ENCODE measurements at places on chromosomes 3 and 15. TPM values are rescaled to one million over a fixed set of nuclear protein-coding genes. Genes with fewer than 3 reads are reported as not detected.

DNA sequence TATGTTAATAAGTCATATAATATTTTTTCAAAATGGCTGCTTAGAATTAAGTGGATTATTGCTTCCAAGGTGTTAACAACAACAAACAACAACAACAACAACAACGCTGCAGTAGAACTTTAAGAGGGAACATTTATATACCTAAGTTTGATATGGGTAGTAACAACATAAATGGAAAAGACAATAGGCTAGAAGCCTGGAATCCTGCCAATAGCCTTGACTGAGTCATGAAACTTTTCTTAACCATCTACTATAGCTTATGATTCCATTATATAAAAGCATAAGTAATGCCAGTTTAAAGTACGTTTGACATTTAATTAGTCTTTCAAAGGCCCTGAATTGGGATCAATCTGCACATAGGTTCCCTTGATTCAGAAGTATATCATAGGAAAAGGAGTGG, 31.2 kb downstream of the SATB1 start:
- H3K27ac ChIP-seq: no peak overlapping the region
- no peaks in the 10 kb centered on the region for H3K27me3 ChIP-seq
- DNase-seq: no peak
- H3K4me3 ChIP-seq: no peak overlapping the region
- H3K4me1 ChIP-seq: no peaks in the 10 kb centered on the region

- no peaks in the 10 kb centered on the region for H3K4me1 ChIP-seq
- H3K27ac ChIP-seq: no peak overlapping the region
- H3K36me3 ChIP-seq: no peaks in the 10 kb centered on the region
- no peak overlapping the region for H3K4me3 ChIP-seq
Observed at GRCh38 chr15:100439514-100439913, 89.2 kb downstream of the CERS3 start.

GRCh38 chr3:104547031-104547430, 819.7 kb upstream of the ALCAM start:
- no peaks in the 10 kb centered on the region for H3K36me3 ChIP-seq
- no peak overlapping the region for H3K4me3 ChIP-seq
- no peaks in the 10 kb centered on the region for H3K27me3 ChIP-seq
- H3K27ac ChIP-seq: no peak overlapping the region

GRCh38 chr3:195876297-195877064, 31.9 kb downstream of the TNK2 start:
- H3K27me3 ChIP-seq: no peaks in the 10 kb centered on the region
- no peak for DNase-seq
- no peaks in the 10 kb centered on the region for H3K4me1 ChIP-seq
- peaks cover 34% of the 10 kb centered on the region for H3K36me3 ChIP-seq
- no peak overlapping the region for H3K27ac ChIP-seq

- no peaks in the 10 kb centered on the region for H3K27me3 ChIP-seq
- no peak for DNase-seq
- no peak overlapping the region for H3K4me3 ChIP-seq
- peak overlapping the region; percentile 35 for H3K27ac ChIP-seq
Observed at GRCh38 chr3:185933374-185934173, 4.2 kb downstream of the TRA2B start.

GRCh38 chr3:53151870-53152660, 8.9 kb upstream of the PRKCD start:
- no peak for DNase-seq
- no peaks in the 10 kb centered on the region for H3K27me3 ChIP-seq
- peak overlapping the region; percentile 85 for H3K27ac ChIP-seq
- H3K4me3 ChIP-seq: no peak overlapping the region

DNA sequence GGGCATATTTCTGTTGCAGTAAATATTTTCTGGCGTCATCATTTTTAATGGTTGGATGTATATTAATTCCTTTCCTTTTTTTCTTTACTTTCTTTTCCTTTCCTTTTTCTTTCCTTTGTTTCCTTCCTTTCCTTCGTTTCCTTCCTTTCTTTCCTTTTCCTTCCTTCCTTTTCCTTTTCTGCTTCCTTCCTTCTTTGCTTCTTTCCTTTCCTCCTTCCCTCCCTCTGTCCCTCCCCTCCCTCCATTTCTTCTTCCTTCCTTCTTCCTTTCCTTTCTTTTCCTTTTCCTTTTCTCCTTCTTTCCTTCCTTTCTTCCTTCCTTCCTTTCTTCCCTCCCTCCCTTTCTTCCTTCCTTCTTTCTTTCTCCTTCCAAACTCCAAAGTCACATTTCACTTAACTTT, 54.9 kb upstream of the LYSMD4 start:
- no peak for DNase-seq
- no peaks in the 10 kb centered on the region for H3K4me1 ChIP-seq
- no peaks in the 10 kb centered on the region for H3K36me3 ChIP-seq
- no peak overlapping the region for H3K4me3 ChIP-seq
- H3K27me3 ChIP-seq: no peaks in the 10 kb centered on the region

GRCh38 chr15:25180606-25181292, 226.0 kb downstream of the SNRPN start:
- no peak overlapping the region for H3K27ac ChIP-seq
- H3K36me3 ChIP-seq: no peaks in the 10 kb centered on the region
- no peak overlapping the region for H3K4me3 ChIP-seq
- DNase-seq: no peak

GRCh38 chr3:154701055-154701454, 271.1 kb upstream of the GPR149 start:
- DNase-seq: no peak
- no peak overlapping the region for H3K27ac ChIP-seq
- H3K36me3 ChIP-seq: no peaks in the 10 kb centered on the region
- H3K4me3 ChIP-seq: no peak overlapping the region
- no peaks in the 10 kb centered on the region for H3K4me1 ChIP-seq

- no peak overlapping the region for H3K27ac ChIP-seq
- H3K27me3 ChIP-seq: no peaks in the 10 kb centered on the region
- H3K4me1 ChIP-seq: no peaks in the 10 kb centered on the region
- DNase-seq: no peak
- no peak overlapping the region for H3K4me3 ChIP-seq
- H3K36me3 ChIP-seq: no peaks in the 10 kb centered on the region
Observed at GRCh38 chr15:47862402-47862801, 145.1 kb downstream of the SEMA6D start.

- no peak overlapping the region for H3K27ac ChIP-seq
- H3K27me3 ChIP-seq: no peaks in the 10 kb centered on the region
- DNase-seq: no peak
- H3K4me1 ChIP-seq: no peaks in the 10 kb centered on the region
- H3K4me3 ChIP-seq: no peak overlapping the region
Observed at GRCh38 chr3:69472093-69472492, 86.2 kb upstream of the FRMD4B start.

GRCh38 chr15:27463525-27464088, 492.6 kb downstream of the GABRG3 start:
- H3K27ac ChIP-seq: no peak overlapping the region
- no peak overlapping the region for H3K4me3 ChIP-seq
- H3K36me3 ChIP-seq: no peaks in the 10 kb centered on the region
- DNase-seq: no peak

DNA sequence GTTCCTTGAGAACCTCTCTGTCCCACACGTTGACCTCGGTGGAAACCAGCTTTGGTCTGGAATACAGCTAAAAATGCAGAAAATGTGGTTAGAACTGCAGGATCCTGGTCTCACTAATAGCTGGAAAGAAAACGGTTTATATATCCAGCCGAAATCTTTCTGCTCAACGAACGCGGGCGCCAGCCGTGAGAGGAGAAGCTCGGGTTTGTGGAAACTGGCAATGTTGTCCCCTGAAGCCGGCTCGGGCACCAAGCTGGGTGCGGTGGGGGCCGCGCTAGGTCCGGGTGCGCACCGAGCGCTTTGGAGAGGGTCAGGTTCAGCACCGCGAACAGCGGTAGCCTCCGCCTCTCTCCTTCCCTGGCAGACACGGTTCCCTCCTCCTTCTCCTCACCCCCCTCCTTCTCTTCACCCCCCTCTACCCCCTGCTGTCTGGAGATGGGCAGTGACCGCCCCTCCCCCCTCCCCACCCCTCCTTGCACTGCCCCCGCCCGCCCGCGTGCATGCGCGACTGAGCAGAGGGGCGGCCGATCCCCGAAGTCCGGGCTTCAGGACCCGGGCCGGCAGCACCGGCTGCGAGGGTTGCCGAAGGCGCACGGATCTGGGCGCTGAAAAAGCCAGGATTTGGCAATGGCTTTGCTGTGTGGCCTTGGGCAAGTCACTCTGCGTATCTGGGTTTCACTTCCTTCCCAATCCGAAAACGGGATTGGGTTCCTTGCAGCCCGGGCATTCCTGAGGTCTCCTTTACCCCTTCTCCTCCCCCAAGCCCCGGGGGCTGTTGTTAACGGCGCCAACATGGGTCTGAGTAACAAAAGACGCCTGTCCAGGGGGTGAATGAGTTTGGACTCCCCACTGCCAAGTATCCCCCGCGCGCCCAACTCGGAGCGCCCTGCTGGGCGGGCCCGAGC, at the start of gene SKOR1:
Gene SKOR1, plus strand, starts transcription at position 534 of the 905 bp plus-strand sequence. Its CDS starts 94 bp downstream, at position 628.
- H3K27ac ChIP-seq: no peak within 1 kb of the TSS
- peak; percentile 41 for DNase-seq
- no peaks in the 10 kb centered on the region for H3K36me3 ChIP-seq
- H3K4me3 ChIP-seq: no peak within 1 kb of the TSS
- H3K4me1 ChIP-seq: peaks cover 55% of the 10 kb centered on the region
- H3K27me3 ChIP-seq: peaks cover 99% of the 10 kb centered on the region

GRCh38 chr3:49805367-49805782, 2.3 kb downstream of the INKA1 start:
- peak overlapping the region; percentile 21 for H3K27ac ChIP-seq
- H3K27me3 ChIP-seq: no peaks in the 10 kb centered on the region
- peaks cover 15% of the 10 kb centered on the region for H3K36me3 ChIP-seq
- no peak overlapping the region for H3K4me3 ChIP-seq

DNA sequence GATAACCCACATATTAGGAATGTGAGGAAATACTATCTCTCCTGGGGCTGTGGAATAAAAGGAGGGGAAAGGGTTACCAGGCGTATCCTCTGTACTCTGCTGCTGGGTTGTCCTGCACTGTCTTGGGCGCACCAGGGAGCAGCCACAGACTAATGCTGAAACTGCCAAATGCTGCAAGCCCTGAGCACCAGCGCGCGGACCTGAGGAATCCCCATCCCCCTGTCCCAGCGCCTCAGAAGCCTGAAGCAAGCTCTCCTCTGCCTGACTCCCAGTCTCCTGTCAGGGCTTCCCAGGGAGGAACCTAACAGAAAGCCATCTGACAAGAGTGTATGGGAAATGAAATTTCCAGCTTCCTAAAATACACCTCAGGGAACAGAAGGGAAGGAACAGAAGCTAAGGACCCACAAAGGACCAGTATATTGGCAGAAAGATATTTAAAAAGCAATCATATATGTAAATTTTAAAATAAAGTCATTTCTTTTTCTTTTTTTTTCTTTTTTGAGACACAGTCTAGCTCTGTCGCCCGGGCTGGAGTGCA, 158.3 kb upstream of the C2CD4B start:
- H3K27ac ChIP-seq: no peak overlapping the region
- no peak overlapping the region for H3K4me3 ChIP-seq
- no peak for DNase-seq
- H3K27me3 ChIP-seq: peaks cover 2% of the 10 kb centered on the region
- no peaks in the 10 kb centered on the region for H3K36me3 ChIP-seq

DNA sequence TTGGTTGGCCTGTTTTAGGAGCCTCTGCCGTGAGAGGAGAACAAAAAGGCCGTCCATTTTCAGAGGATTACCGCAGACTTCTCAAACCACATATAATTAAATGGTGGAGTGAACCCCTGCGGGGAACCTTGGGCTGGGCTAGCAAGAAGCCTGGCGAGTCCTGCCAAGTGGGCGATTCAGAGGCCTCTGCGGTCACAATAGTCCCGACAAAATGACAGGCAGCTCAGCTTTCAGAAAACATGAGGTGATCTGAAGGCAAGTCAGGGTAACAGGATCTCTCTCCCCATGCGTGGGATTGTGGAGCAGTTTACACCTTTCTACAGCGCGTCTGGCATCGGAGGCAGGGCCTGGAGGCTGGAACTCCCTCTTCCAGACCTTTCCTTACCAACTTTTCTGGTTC, 134.8 kb downstream of the ASB7 start:
- peaks cover 4% of the 10 kb centered on the region for H3K27me3 ChIP-seq
- H3K4me1 ChIP-seq: no peaks in the 10 kb centered on the region
- no peak overlapping the region for H3K4me3 ChIP-seq
- no peaks in the 10 kb centered on the region for H3K36me3 ChIP-seq

DNA sequence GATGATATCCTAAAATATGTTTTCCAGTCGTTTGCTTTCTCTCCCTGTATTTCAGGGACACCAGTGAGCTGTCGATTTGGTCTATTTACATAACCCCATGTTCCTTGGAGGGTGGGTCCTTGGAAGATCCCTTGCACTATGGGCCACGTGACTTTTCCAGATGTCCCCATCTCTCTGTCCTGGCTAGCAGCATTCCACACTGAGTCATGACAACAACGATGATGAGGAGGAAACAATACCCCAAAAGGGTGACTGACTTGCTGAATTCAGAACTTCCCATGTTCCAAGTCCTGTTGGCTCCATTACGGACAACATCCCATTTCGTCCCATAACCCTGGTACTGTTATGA, 134.3 kb downstream of the NSMCE3 start:
- H3K36me3 ChIP-seq: no peaks in the 10 kb centered on the region
- H3K4me3 ChIP-seq: no peak overlapping the region
- no peak overlapping the region for H3K27ac ChIP-seq
- H3K27me3 ChIP-seq: peaks cover 7% of the 10 kb centered on the region

GRCh38 chr3:53069422-53070068, 23.7 kb upstream of the SFMBT1 start:
- H3K36me3 ChIP-seq: no peaks in the 10 kb centered on the region
- no peaks in the 10 kb centered on the region for H3K27me3 ChIP-seq
- H3K27ac ChIP-seq: no peak overlapping the region
- no peaks in the 10 kb centered on the region for H3K4me1 ChIP-seq
- H3K4me3 ChIP-seq: no peak overlapping the region

DNA sequence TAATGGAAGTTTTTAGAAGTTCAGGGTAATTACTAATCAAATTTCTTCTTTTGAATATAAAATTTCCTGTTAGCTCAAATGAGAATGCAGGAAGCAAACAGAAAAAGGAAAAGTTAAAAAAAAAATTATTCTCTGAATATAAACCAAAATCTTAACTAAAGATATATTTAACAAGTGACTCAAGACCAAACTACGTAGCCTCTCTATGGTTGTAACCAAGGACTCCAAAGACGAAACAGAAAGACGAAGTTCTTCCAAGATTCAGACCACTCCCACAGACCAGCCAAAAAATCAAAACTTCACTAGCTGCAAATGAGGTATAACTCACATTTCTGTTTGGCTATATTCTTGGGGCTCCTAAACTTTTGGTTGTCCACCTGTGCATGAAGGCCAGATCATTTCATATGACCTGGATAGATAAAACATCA, 846.5 kb upstream of the ALCAM start:
- H3K4me3 ChIP-seq: no peak overlapping the region
- no peaks in the 10 kb centered on the region for H3K4me1 ChIP-seq
- no peak overlapping the region for H3K27ac ChIP-seq
- H3K27me3 ChIP-seq: no peaks in the 10 kb centered on the region
- no peak for DNase-seq

Gene HLTF
- 102 TPM for total RNA-seq

Gene BCL2A1
- total RNA-seq: 1.0 TPM

Gene OR5H15
- not detected for total RNA-seq

Gene FBXW12
- total RNA-seq: not detected

Gene CXCR6
- total RNA-seq: 0.96 TPM

Data from adrenal gland (tissue), 19 donors.